ENCODE measurements at places on chromosomes 13 and 19.
A peak's percentile ranks its signal among the peaks of the same experiment; 100 is the strongest.

DNA sequence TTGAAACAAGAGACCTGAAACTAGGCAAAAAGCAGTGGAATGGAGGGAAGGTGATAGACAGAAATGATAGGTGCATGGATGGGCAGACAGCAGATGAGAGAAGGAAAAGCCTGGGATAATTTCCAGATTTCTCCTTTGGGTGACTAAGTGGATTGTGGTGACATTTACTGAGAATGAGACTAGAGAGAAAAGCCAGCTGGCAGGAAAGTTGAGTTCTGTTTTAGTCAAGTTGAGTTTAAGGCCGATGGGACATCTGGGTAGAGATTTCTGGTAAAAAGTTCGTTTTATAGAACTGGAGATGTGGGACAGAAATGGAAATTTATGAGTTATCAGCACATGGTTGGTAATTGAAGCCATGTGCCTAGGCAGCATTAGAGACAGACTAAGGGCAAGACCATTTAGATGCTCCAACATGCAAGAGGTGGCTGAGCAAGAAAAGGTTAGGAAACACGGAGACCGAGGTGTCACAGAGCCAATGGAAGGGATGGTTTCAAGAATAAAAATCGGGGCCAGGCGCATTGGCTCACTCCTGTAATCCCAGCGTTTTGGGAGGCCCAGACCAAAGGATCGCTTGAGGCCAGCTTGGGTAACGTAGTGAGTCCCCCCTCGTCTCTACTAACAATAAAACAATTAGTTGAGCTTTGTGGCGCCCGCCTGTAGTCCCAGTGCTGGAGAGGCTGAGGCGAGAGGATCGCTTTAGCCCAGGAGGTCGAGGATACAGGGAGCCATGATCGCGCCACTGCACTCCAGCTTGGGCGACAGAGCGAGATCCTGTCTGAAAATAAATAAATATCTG, 9.6 kb upstream of the DGKH start:
- DNase-seq: no peak

DNA sequence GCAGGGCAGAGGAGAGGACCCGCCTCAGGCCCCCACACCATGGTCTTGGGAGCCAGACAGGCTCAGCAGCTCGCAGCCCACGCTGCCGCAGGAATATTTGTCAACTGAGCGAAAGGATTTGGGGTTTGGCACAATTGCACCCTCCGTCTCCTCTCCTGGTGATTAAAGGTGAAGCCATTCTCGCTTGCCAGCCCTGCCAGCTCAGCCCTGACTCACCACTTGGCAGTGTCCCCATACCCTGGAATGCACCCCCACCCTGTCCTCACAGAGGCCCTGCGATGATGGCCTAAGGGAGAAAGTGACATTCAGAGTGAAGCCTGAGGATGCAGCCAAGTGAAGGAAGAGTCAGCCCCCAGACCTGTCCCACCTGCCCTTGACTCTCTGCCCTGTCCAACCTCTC, 18.8 kb downstream of the CYTH2 start:
- DNase-seq: peak; percentile 36

GRCh38 chr13:65417953-65418352, 1812.2 kb downstream of the PCDH9 start:
- no peak for DNase-seq

DNA sequence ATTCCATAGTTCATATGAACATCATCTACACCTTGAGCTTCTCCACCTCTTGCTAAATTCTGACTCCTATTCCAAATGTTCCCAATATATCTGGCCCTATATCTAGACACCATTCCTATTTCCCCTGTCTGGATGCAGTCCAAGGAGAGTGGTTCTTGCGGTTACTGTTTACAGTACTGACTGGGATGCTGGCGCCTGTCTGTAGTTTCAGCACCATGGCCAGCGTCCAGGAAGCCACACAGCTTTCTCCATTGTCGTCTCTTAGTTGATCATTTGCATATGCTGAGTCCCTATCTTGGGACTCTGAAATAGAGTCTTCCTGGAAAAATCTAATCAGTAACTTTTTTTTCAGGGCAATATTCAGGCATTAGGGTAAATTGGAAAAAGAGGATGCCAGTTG, 14.9 kb downstream of the LAIR2 start:
- DNase-seq: peak; percentile 11

DNA sequence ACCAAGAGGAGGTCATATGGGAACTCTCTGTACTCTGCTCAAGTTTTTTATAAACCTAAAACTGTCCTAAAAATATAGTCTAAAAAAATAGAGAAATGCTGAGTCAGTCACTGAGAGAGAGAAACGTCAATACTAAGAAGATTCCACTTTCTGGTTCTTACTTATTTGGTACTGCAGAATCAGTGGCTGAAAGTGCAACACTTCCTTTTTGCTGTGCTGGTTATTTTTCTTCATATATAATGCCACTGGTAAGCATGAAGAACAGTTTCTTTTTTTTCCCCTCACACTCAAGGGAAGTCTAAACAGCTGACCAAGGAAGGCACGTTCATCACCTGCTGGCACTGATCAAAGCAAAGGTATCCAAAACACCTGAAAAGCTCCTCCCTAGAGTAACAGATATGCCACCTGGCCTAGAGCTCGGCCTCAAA, 44.3 kb upstream of the N4BP2L1 start:
- DNase-seq: no peak

- no peak for DNase-seq
Measured at GRCh38 chr19:743168-743687, 7.7 kb upstream of the MISP start.

- no peak for DNase-seq
Measured at GRCh38 chr13:26442541-26442940, 114.9 kb upstream of the WASF3 start.

GRCh38 chr19:8095354-8095886, 42.9 kb downstream of the CCL25 start:
- DNase-seq: no peak

GRCh38 chr13:95003019-95003813, 290.9 kb upstream of the SOX21 start:
- DNase-seq: no peak

DNA sequence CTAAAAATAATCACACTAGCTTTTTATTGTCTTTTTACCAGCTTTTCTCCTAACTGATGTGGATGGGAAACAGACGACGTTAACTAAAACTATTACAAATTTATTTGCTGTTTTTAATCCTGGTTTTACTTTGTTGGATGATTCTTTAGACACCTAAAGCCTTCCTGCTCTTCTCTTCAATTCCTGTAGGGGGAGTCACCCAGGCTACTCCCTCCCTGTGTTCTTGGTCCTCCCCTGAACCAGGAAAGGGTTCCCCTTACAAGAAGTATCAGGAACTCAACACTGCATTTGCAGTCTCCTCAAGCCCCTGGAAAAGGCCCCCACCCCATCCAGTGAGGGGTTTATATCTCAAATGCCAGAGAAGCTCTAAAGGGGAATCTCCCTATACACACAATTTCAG, 206.1 kb downstream of the SUCLA2 start:
- no peak for DNase-seq

- DNase-seq: no peak
Measured at GRCh38 chr19:28401739-28402424, 811.1 kb downstream of the UQCRFS1 start.

GRCh38 chr13:48542138-48542537, 9.3 kb upstream of the RCBTB2 start:
- no peak for DNase-seq

GRCh38 chr19:44643605-44644401, at the start of gene PVR:
Gene PVR (plus strand): TSS chr19:44643910. CDS start chr19:44644097, 187 bp downstream.
- DNase-seq: peak; percentile 48

- no peak for DNase-seq
Measured at GRCh38 chr19:2391118-2391725, 31.2 kb downstream of the TMPRSS9 start.

- no peak for DNase-seq
Measured at GRCh38 chr19:10744801-10745293, 27.0 kb downstream of the DNM2 start.

GRCh38 chr13:113765564-113765910, 6.5 kb downstream of the TMEM255B start:
- no peak for DNase-seq

DNA sequence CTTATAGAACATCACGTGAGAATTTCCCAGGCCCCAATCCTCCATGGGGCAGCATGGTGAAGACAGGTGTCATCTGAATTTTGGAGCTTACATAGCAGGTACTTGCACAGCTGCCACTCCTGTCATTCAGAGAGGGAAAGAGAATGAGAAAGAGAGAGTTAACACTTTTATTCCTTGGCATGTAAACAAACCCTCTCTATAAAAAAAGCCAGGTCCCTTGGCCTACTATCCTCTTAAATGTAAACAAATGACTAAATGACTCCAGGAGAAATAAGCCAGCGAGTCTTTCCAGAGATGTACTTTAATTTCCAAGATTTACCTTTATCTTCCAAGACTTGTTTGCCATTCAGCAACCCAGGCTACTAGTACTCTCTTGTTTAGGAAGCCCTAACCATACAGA, 195.3 kb upstream of the HTR2A start:
- no peak for DNase-seq

DNA sequence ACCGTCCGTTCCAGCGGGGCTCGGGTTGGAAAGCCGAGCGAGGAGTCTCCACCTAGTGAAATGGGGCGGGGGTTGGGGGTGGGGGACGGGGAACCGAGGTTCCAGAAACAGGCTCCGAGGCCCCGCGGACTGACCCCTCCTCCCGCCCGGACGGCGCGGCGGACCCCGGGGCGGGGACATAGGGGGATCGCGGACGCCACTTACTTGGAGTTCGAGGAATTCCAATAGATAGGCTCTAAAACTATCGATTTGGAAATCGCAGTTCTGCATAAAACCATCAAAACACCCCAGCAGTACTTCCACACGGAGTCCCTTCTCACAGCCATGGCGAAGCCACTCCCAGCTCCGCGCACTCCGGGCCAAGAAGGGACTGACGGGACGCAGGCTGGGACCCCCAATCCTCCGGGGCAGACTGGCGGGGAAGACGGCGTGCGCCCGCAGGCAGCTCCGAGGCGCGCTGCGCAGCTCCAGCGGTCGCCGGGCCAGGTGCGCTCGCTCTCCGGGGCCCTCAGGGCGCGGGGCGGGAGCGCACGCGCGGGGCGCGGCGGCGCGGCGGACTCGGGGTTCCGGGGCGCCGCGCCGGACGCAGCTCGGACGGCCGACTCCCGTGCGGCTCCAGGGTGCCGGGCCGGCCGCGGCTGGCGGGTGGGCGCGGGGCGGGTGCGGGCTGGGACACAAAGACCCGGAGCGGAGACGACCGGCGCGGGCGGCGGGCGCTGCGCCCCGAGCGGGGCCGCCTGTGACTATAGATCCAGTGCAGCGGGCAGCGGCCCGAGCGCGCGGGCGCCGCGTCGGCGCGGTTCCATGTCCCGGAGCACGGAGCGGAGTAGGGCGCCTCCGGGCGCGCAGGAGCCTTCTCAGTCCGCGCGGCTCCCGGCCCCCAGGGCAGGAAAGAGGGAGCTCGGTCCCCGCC, 567 bp downstream of the EFNB2 start:
- no peak for DNase-seq

GRCh38 chr13:46639033-46639981, 86.3 kb downstream of the LRCH1 start:
- no peak for DNase-seq

- no peak for DNase-seq
Measured at GRCh38 chr13:53152057-53152421, 123.4 kb downstream of the OLFM4 start.

- no peak for DNase-seq
Measured at GRCh38 chr13:82879921-82880320, 1002.4 kb downstream of the SLITRK1 start.

DNA sequence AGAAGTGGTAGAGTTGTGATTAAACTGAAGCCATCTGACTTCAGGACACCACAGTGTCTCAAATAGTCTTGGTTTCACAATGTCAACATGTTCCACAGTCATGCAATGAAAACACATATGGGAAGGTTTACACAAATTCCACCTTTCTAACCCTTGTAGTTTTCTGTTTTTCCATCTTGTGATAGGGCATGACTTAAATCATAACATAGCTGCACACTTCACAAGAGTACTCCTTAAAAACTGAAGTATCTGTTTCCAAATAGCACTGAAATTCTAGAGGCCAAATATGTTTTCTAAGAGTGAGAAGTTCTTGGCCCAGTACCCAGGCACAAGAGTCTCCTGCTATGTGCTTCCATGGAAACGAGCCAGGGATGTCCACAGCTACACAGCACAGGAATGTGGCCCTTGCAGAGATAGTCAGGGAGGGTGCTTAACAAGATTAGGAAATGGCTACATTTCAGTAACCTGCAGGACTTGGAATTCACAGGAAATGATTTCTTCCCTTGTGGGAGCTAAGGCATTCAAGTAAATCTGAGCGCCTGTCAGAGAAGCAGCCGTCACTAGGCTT, 269.1 kb downstream of the NDFIP2 start:
- no peak for DNase-seq

DNA sequence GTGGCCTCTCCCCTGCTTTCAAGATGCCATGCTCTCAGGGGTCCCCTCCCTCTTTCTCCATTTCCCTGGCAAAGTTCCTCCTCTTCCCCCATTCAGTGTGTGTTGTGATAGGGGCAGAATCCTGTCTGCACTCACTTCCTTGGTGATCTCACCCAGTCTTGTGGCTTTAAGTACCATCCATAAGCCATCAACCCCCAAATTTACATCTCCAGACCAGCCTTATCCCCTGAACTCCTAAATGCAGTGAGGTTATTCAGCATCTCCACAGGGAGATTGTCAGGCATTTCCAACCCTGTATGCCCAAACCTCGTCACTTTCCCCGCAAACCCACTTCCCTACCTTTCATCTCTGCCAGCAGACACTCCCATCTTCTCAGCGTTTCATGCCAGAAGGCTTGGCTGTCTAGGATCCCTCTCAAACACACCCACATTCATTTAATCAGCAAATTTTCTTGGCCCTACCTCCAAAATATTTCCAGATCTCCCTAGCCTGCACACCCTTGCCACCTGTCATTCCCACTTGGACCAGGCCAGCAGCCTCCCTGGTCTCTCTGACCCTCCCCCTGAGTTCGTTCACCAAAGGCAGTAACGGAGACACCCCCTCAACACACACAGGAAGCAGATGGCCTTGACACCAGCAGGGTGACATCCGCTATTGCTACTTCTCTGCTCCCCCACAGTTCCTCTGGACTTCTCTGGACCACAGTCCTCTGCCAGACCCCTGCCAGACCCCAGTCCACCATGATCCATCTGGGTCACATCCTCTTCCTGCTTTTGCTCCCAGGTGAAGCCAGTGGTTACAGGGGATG, at the start of gene HCST:
HCST (plus strand) TSS at position 676 of the 808 bp plus-strand sequence; CDS start at position 741, 65 bp downstream.
- DNase-seq: no peak

GRCh38 chr19:38683393-38684077, 36.1 kb downstream of the ACTN4 start:
- peak; percentile 21 for DNase-seq

GRCh38 chr13:107450431-107450830, 764.9 kb downstream of the LIG4 start:
- no peak for DNase-seq
